Karpas-422 (cell line): ENCODE measurements at places on chromosomes 7 and 10. TPM values are rescaled to one million over a fixed set of nuclear protein-coding genes. Genes with fewer than 3 reads are reported as not detected.

GRCh38 chr7:17523813-17524739, 225.6 kb downstream of the AHR start:
- H3K36me3 ChIP-seq: no peaks in the 10 kb centered on the region
- no peak overlapping the region for H3K4me3 ChIP-seq
- no peak for DNase-seq
- no peaks in the 10 kb centered on the region for H3K4me1 ChIP-seq
- no peaks in the 10 kb centered on the region for H3K27me3 ChIP-seq

GRCh38 chr10:45673074-45673648, 589 bp upstream of the ZFAND4 start:
- no peaks in the 10 kb centered on the region for H3K27me3 ChIP-seq
- H3K36me3 ChIP-seq: no peaks in the 10 kb centered on the region
- H3K4me1 ChIP-seq: peaks cover 22% of the 10 kb centered on the region
- no peak overlapping the region for H3K27ac ChIP-seq
- peak overlapping the region; percentile 31; the same call in 1 of the 2 replicates for H3K4me3 ChIP-seq

LAMB4 gene
- not detected in 2 replicates for total RNA-seq

ACBD7 gene
- 0.63 and 1.3 TPM in 2 replicates for total RNA-seq

GRCh38 chr10:76202777-76203176, 771.4 kb downstream of the LRMDA start:
- no peak for DNase-seq
- H3K36me3 ChIP-seq: no peaks in the 10 kb centered on the region
- H3K27ac ChIP-seq: no peak overlapping the region

RELN gene
- total RNA-seq: not detected in 2 replicates

- peaks cover 4% of the 10 kb centered on the region; the same call in 1 of the 2 replicates for H3K36me3 ChIP-seq
- DNase-seq: peak; percentile 60
- no peaks in the 10 kb centered on the region for H3K27me3 ChIP-seq
- no peak overlapping the region for H3K4me3 ChIP-seq
- H3K4me1 ChIP-seq: no peaks in the 10 kb centered on the region
- H3K27ac ChIP-seq: no peak overlapping the region
Measured at GRCh38 chr7:8035647-8036518, 67.3 kb downstream of the GLCCI1 start.

DNA sequence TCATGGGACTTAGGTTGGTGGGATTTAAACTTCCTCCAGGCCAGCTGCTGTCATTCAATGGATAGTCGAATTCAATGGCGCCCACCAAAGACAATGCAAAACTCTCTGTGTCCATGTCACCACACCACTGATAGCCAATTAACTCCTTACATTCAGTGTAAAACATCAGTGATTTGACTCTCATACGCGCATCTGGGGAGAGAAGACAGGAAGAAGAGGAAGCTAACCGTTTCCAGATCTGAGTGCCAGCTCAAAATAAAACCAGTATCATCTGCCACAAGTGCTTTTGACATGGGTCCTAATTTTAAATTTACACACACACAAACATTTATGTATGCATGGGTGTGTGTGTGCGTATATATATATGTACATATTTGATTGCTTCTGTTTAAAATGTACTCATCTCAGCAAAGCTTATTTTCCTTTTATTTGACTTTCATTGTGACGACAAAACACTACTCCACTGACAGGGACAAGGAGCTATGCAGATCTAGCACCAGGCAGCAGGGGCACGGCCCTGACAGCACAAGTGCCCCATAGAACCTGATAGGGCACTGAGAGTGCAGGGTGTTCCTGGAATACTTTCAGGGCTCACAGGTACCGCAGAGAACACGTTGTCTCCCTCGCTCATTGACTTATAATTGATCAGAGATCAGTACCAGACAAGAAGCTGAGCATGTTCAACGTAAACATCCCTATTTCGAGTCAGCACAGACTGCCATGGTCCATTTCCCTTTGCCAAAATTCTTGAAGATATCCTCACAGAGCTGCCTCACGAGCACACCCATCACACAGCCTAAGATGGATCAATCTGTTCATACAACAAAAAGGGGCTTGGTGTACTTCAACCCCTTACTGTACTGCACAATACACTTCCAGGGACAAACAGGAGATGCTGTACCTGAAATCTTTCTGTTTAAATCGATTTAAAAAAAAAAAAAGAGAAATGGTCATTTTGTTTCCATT, 176.1 kb downstream of the COBL start:
- H3K36me3 ChIP-seq: no peaks in the 10 kb centered on the region
- H3K27me3 ChIP-seq: no peaks in the 10 kb centered on the region
- no peak overlapping the region for H3K27ac ChIP-seq
- peaks cover 6% of the 10 kb centered on the region for H3K4me1 ChIP-seq
- DNase-seq: no peak

GRCh38 chr10:18571780-18572179, 79.6 kb downstream of the NSUN6 start:
- H3K4me3 ChIP-seq: no peak overlapping the region
- no peak overlapping the region for H3K27ac ChIP-seq
- DNase-seq: no peak
- no peaks in the 10 kb centered on the region for H3K27me3 ChIP-seq
- peaks cover 4% of the 10 kb centered on the region; the same call in 1 of the 2 replicates for H3K36me3 ChIP-seq
- no peaks in the 10 kb centered on the region for H3K4me1 ChIP-seq

DNA sequence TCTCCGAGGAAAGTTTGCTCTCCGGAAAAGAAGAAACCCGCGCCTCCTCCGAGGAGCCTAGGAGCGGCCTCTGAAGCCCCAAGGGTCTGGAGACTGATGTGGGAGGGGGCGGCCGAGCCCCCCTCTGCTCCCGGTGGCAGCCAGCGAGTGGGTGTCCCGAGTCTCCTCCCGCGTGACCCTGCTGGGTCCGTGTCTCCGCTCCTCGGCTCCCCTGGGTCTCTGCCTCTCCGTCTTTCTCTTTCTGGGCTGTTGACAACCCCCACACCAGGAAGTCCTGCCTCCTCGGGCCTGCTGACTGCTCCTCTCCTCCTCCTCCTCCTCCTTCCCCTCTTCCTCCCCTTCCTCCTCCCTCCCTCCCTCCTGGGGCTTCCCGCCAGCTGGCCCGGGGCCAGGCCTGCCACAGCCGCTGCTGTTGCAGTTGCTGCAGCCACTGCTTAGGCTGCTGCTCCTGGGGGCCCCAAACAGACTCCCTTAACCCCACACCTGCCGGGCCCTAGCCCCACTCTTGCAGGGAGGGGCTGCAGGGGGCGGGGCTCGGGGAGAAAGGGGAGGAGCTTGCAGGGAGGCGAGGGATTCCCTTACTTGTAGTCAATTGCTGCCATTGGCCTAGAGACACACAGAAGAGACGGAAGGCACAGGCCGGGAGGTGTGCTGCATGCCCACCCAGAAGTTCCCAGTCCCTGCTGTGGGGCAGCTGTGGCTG, at the start of gene TSC22D4:
TSC22D4 (minus strand) TSS at position 257 of the 703 bp plus-strand sequence. CDS start 1,176 bp downstream, outside the sequence.
- H3K4me3 ChIP-seq: peak within 1 kb of the TSS; percentile 86
- peaks cover 41% of the 10 kb centered on the region for H3K4me1 ChIP-seq
- H3K27me3 ChIP-seq: no peaks in the 10 kb centered on the region
- H3K36me3 ChIP-seq: no peaks in the 10 kb centered on the region
- H3K27ac ChIP-seq: peak within 1 kb of the TSS; percentile 79

PAX4 gene
- total RNA-seq: not detected in 2 replicates
